Epithelial cell of prostate (primary cell): ENCODE measurements at places on chromosomes 7 and 10.

DNA sequence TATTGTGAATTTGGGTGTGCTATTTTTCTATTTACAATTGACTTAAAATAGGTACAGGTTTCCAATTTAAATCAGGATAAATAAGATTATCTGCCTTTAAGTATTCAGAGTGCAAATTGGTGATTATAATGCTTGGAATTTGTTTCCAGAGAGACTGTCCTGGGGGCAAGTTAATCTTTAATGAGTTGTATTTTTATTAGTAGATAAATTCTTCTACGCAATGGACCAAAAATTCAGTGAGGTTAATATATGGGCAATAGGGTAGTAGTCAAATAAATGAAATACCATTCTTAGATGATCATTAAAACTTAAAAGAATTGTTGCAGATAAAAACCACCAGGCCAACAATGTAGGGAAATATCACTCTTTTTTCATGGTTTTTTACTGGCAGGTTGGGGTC is 3.4 kb downstream of the BICC1 start:
- no peak for DNase-seq

GRCh38 chr10:130767116-130767730 is 544.3 kb downstream of the TCERG1L start:
- DNase-seq: no peak

- DNase-seq: no peak
Measured at GRCh38 chr7:131157530-131158243, 170.0 kb upstream of the MKLN1 start.

DNA sequence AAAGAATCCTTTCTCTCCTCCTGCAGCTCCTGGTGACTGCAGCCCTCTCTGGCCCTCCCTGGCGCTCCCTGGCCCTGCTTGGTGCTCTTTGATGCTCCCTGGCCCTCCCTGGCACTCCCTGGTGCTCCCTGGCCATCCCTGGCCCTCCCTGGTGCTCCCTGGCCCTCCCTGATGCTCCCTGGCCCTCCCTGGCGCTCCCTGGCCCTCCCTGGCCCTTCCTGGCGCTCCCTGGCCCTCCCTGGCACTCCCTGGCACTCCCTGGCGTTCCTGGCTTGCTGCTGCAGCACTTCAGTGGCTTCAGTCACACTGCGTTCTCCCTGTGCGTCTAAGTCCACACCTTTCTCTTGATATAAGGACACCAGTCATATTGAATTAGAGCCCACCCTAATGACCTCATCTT is 15.2 kb upstream of the FGFR2 start:
- DNase-seq: no peak

- no peak for DNase-seq
Measured at GRCh38 chr10:50972591-50972990, 87.2 kb upstream of the A1CF start.
